Stimulated activated CD8-positive, alpha-beta memory T cell treated with anti-CD3 and anti-CD28 coated beads, Interleukin-2, amount 100 ng/mL, for 1 hour (primary cell): ENCODE measurements at places on chromosomes 5 and 9.
A peak's percentile ranks its signal among the peaks of the same experiment; 100 is the strongest.

GRCh38 chr9:105114964-105115728 is 129.3 kb upstream of the SLC44A1 start:
- no peak for DNase-seq

- DNase-seq: no peak
Measured at GRCh38 chr5:130501151-130501865, 597.0 kb downstream of the CHSY3 start.

DNA sequence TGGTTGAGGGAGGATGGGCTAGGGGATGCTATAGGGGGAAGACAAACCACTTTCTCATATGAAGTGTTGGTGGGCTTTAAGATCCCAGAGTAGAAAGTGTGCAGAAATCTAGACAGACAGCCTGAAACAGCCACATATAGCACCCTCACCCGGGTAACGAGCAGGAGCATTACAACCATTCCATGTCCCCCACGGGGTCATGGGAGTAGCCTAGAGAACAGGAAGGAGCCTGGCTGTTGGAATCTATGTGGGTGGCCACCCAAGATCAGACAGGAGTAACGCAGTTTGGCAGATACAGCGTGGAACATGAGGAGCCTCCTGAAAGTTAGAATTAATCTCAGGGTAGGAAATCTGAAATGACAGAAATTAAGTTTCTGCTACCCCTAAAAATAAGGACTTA is 146.1 kb upstream of the RAI14 start:
- DNase-seq: no peak

- DNase-seq: no peak
Measured at GRCh38 chr5:122999947-123000563, 36.5 kb downstream of the PPIC start.

GRCh38 chr5:98110791-98111190 is 662.7 kb upstream of the RGMB start:
- DNase-seq: no peak

GRCh38 chr5:134586866-134587524 is 45.6 kb downstream of the SAR1B start:
- DNase-seq: peak; percentile 57

DNA sequence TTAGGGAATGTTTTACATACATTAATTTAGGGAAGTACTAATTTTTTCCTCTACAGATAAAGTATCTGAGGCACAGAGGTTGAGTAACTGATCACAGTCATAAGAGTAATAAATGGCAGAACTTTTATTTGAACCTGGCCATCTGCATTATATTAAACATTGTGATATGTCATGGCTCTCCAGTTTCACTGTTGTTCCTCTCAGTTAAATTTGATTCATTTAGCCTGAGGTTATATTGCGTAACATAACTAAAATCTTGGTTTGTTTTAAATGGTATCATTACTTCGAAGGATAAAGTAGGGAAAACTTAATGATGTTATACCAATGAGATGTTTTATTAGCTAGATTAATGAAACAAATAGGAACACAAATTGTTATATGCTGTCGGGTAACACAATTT is 284.4 kb downstream of the KDM4C start:
- DNase-seq: no peak

DNA sequence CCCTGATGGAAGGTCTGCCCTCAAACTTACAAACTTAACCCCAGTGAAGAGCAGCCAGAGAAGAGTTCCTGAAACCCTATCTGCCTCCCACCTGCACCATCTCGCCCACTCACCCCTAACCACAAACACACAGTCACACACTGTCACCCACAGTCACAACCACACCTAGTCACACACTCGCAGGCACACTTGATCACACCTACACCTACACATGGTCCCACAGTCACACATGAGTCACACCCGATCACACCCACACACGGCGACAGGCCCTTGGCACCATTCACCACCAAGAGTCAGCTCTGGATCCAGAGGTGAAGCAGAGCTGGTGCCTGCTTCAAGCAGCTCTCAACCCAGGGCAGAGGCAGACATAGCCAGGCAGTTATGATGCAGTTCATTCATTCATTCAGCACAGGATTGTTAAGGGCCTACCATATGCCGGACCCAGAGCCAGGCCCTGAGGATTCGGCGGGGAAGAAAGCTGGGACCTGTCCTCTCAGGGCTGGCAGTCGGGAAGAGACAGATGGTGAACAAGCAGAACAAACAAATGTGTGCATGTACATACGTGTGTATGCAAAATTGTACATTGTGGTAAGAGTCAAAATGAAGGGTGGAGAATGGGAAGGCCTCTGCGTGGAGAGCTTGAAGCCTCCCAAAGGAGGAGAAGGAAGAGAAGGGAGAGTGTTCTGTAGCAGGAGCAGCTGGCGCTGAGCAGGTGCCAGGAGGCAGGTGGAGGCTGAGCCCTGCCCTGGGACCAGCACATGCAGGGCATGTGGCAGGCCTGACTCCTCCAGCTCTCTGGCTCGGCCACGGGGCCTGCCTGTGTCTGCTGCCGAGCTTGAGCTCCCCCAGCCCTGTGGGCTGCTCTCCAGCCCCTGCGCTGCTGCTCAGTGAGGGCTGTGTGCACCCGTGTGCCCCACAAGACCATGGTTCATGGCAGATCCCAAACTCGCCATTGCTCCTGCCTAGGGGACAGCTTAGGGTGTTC is 6.4 kb downstream of the TSPAN17 start:
- no peak for DNase-seq

DNA sequence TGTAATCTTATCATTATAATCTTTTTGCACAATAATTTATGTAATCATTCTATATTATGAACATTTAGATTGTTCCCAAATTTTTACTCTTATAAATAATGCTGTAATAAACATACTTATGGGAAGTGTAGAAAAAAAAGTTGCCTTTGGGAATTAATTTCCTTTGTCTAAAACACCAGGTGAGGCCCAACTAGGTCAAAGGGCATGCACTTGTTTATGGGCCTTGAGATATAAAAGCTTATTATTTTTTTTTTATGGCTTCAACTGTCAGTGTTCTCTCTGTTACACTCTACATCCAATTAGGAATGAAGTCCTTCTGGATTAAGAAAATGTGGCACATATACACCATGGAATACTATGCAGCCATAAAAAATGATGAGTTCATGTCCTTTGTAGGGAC is 6.5 kb upstream of the PRLR start:
- no peak for DNase-seq

DNA sequence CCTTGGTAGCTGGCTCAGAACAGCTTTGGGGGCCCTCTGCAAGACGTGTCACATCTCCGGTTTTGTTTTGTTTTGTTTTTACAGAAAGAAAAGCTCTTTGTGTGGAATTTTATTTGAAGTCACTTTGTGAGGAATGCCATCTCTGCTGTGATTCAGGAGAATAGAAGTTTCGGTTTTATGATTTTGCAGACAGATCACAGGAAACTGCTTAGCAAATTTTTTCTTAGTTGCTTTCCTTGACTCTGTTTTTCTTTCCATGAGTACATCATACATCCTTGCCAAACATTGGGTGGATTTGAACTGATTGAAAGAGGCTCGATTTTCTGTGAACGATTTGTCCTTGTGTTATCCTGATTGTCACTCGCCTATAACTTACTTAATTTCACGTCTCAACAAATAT is 5.1 kb downstream of the SEMA5A start:
- no peak for DNase-seq

DNA sequence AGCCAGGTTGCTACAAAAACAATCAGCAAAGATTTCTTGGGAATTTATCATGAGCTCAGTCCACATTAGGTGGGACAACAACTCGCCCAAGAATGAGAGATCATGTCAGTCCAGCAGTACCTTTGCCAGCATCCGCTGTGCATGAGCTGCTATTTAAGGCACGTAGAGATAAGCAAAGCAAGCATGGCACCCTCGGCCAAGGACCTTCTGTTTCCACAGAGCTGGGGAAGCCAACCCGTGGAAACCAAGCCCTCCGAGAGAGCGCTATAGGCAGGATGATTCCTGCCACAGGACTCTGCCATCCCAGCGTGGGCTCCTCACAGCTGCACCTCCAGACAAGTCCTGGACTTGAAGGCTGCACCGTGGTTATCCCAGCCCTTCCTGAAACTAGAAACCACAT is 189.5 kb upstream of the PPP1R26 start:
- no peak for DNase-seq

DNA sequence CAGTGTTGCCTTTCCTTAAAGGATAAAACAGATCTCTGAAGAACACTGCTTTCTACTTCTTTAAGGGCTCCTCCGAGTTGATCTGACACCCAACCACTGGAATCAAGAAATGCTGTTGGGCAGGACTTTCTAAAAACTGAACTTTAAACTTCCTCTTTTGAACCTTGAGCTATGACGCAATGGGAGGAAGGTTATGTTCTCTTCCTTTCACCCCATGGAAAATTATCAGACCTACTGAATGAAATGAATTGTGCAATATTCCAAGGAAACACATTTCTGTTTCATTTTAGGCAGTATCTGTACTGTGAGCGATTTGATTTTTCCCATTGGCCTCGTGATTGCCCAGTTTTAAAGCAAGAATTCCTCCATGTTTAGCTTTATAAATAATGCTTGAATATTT is 206.0 kb upstream of the PRR16 start:
- DNase-seq: no peak

- DNase-seq: no peak
Measured at GRCh38 chr5:25618821-25619220, 974.0 kb upstream of the CDH10 start.

GRCh38 chr5:35248843-35249780 is 18.8 kb upstream of the PRLR start:
- DNase-seq: no peak

DNA sequence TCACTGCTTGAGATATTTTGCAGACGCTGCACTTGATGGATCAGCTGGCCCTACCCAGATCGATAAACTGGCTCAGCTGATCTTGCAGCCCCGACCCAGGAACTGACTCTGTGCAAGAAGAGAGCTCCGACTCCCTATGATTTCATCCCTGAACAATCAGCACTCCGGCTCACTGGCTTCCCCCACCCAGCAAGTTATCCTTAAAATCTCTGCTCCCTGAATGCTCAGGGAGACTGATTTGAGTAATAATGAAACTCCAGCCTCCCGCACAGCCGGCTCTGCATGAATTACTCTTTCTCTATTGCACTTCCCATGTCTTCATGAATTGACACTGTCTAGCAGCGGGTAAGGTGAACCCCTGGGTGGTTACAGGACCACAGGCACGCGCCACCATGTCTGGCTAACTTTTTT is 16.9 kb upstream of the NANS start:
- DNase-seq: no peak

DNA sequence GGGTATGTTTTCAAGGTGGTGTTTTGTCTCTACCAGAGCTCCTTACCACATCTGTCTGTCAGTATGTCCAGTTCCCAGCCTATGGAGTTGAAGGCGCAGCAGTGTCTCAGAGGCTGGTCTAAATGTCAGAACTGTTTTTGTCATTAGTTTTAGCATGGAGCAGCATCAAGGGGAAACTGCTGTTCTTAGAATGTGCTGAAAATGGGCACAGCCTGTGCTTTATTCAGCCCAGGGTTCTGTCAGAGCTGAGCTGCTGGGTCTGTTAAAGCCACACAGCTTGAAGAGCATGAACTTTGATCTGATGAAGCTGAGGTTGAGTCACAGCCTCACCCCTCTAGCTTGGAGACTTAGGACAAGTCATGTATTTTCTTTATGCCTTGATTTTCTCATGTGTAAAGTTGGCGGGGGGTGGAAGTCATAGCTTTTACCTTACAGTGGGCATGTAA is 71.9 kb downstream of the RALGPS1 start:
- DNase-seq: no peak

- no peak for DNase-seq
Measured at GRCh38 chr9:81614335-81614734, 75.0 kb downstream of the TLE1 start.

DNA sequence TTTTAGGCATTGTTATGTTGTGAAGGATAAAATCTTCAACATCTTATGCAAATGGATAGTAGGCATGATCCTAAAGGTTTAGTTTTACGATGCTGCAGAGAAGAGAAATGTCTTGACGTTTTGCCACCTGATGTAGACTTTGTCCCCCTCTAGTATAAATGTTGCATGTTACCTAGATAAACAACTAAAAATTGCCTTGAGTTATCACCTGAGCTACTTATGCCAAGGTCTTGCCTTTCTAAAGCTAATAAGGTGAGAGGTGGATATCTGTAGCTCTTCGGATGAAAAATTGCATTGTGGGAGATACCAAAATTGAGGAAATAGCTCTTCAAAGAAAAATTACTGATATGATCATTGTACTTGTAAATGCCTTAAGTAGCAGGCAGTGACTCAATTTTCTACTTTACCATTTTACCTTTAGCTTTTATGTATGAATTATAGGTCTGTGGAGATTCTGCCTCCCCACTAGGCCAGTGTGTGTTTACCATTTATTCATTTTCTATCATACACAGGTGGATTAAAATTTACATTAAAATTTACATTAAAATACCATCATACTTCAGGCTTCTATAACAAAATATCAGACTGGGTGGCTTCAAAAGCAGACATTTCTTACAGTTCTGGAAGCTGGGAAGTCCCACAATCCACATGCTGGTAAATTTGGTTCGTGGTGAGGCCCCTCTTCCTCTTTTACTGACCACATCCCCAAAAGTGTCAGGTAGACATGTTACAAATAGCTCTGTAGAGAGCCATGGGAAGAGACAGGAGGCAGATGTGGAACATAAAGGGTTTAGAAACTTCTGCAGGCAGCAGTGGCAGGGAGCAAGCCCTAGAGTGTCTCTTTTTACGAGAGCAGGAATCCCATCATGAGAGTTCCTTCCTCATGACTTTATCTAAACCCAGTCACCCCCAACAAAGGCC is 100.7 kb upstream of the ERBIN start:
- no peak for DNase-seq

DNA sequence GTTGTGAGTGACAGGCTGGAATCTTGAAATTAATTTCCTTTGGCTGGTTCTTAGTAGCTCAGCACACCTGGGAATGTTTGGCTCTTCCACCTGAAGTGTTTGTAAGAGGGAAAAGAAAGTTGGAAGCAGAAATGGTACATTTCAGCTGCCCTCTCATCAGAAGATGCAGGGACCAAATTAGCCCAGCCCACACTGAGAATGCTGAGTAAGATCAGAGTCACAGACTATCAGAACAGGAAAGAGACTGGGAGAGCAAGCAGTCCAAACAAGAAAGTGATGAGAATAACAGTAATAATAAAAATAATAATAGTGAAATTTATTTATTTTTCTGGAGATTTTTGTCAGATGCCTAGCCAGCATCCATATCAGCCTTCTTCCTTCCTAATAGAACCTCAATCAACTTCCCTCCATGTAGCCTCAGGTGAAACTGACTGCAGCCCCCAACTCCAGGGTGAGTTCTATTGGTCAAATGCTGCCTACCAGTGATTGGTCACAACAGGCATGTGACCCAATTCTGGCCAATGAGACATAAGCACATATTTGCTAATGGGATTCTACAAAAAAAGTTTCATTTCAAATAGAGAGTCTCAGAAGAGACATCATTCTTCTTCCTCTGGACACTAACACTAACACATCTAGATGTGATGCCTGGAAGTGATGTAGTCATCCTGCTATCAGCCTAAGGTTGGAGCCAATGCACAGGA is 31.2 kb upstream of the ADRA1B start:
- DNase-seq: no peak

- no peak for DNase-seq
Measured at GRCh38 chr5:91095313-91095712, 287.8 kb downstream of the ARRDC3 start.
